ENCODE measurements at places on chromosomes 1 and 21. TPM values are rescaled to one million over a fixed set of nuclear protein-coding genes. Genes with fewer than 3 reads are reported as not detected.

Gene TMEM50B
- total RNA-seq: 33.1 TPM

DNA sequence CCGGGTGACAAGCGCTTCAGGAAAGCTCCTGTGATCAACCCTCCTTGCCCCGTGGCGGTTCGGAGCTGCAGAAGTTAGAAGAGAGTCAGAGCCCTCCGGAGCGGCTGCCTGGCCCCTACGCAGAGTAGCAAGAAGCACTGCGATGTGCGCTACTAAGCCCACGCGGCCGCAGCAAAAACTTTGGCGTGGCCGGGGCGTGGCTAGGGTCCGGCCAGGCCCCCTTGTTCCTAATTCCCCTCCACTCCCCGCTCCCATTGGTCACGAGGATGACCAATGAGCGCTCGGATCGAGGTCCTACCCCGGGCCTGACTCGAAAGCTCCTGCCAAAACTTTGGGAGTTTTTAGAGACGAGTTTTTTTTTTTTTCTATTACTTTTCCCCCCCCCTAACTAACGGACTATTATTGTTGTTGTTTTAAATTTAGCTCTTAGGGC lies at the start of gene HLX:
TSS of gene HLX (plus strand) at position 368 of the 433 bp plus-strand sequence. CDS start 415 bp downstream, outside the sequence.
- peak; percentile 94 for DNase-seq

DNA sequence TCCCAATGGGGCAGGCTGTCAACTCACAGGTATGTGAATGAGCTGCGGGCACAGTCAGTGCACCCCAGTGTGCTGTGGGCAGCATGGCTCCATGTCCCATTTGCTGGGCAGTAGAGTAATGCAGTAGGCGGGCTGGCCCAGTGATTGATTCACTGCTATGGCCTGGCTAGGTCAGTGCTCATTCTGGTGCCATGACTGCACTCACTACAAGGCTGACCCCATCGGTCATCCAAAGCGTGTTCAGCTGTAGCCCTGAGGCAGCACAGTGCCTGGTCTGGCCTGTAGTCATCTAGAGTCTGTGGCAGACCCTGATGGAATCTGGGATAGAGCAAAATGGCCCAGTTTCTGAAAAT lies 7.4 kb downstream of the HYI start:
- peak; percentile 30 for DNase-seq

Gene AMPD1
- not detected for total RNA-seq

Gene FGGY
- 12.4 TPM for total RNA-seq

DNA sequence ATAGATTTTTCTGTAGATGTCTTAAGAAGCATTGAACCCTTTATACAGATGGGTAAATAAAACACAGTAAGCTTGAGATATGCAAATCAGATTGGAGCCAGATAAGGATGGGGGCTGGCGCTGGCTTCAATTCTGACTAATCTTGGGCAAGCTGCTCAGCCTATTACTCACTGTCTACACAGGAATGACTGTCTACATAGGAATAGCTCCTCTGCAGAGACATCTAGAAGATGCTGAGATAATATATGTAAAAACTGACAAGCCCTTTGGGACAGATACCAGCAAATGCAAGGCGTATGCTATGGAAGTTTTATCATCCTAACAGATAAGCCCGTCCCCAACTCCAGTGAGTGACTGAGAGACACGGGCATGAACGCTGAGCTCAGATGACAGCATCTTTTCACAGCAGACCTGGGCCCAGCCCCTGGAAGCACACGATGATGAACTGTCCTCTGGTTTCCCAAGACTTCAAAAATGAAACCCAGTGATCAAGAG lies 1.7 kb downstream of the CLDN14 start:
- no peak for DNase-seq
